ENCODE measurements at places on chromosomes 4 and X. TPM values are rescaled to one million over a fixed set of nuclear protein-coding genes. Genes with fewer than 3 reads are reported as not detected.

The CLRN2 gene
- not detected for total RNA-seq

The UPF3B gene
- 19.4 TPM for total RNA-seq

The CDX4 gene
- not detected for total RNA-seq

The REELD1 gene
- total RNA-seq, result 0.15 TPM

The MAMLD1 gene
- total RNA-seq, result 2.1 TPM

DNA sequence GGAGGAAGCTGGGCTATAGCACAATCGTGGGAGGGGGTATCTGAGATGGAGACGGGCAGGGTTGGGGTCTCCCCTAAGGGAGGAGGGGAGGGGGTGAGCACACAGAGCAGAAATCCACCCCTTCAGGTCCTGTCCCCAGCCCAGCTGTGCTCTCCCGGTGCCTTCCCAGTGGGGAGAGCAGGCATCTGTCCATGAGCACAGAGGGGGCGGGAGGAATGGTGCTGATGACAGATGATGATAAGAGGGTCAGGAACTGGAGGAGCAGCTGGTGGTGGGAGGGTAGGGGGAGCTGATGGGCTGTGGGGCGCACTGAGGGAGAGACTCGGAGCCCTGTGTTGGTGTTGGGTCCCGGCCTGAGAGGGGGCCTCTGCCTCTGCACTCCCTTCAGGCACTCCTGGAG, 8.6 kb downstream of the ATP2B3 start:
- ATAC-seq, result no peak

- no peak for ATAC-seq
Observed at GRCh38 chr4:3599951-3600350, 67.7 kb upstream of the LRPAP1 start.

DNA sequence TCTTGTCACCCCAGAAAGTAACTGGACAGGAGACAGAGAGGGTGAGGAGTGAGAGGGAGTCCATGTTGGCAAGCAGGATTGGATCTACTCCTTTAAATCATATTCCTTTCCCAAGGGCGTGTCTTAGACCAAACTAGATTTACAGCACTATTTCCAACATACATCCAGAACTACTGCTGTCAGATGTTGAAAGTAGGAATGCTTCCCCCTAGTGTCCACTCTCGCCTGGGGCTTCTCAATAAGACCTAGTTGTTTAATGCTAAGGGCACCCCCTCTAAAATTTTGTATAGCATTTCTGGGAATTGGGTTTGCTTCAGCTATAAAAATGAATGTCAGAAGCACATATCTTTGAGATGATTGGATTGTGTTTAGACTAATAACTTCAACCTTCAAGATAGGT, 13.3 kb downstream of the OFD1 start:
- no peak for ATAC-seq

- ATAC-seq, result no peak
Observed at GRCh38 chrX:105313596-105313995, 93.1 kb upstream of the TEX13A start.

DNA sequence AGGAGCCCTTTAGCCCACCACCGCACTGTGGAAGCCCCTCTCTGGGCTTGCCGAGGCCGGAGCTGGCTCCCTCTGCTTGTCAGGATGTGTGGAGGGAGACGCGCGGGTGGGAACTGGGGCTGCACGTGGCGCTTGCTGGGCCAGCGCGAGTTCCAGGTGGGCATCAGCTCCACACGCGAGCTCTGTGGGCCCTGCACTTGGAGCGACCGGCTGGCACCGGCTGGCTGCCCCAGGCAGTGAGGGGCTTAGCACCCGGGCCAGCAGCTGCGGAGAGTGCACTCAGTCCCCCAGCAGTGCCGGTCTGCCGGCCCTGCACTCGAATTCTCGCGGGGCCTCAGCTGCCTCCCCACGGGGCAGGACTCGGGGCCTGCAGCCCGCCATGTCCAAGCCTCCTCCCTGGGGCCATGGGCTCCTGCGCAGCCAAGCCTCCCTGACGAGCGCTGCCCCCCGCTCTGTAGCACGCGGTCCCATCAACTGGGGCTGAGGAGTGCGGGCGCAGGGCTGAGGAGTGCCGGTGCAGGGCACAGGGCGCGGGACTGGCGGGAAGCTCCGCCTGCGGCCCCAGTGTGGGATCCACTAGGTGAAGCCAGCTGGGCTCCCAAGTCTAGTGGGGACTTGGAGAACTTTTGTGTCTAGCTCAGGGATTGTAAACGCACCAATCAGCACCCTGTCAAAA, 93.6 kb downstream of the DTHD1 start:
- ATAC-seq, result no peak

DNA sequence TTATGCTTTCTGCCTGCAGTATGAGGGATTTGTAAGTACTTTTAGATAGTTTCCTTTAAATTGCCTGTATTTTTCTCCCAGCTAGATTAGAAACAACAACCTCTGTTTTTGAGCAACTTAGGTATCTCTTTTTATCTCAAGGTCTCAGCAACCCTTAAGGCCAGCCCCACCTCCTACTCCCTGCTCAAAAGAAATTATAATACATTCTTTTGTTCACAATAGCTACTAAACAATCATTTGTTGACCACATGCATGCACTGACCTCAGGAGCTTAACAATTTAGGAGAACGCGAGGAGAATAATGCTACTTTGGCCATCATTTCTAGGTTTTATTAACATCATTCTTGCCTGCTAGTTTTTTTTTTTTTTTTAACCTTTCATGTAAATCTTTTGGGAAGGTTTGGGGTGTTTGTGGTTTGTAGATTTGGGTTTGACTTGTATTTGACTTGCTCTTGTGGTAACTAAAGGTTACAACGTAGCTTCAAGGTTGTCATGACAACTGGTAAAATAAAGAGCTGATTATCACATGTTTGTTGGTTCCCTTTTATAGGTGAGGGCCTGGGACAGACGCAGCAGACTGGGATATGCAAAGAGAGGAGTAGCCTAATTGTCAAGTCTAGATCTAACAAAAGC, 145.4 kb upstream of the PLAC1 start:
- peak; percentile 31 for ATAC-seq

DNA sequence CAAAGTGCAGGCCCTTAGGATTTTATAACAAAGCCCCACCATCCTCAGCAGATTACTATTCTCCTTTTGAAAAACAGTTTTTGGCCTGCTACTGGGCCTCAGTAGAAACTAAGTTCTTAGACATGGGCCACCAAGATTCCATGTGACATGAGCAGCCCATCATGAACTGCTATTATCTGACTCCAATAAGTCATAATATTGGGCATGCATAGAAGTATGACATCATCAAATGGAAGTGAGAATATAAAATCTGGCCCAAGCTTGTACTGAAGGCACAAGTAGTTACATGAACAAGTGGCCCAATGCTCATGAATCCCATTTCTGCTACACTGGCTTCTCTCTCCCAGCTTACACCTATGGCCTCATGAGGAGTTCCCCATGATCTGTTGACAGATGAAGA, 404.8 kb downstream of the EPHA5 start:
- ATAC-seq, result no peak

GRCh38 chr4:188160406-188160805, 21.2 kb downstream of the TRIML1 start:
- ATAC-seq, result no peak

DNA sequence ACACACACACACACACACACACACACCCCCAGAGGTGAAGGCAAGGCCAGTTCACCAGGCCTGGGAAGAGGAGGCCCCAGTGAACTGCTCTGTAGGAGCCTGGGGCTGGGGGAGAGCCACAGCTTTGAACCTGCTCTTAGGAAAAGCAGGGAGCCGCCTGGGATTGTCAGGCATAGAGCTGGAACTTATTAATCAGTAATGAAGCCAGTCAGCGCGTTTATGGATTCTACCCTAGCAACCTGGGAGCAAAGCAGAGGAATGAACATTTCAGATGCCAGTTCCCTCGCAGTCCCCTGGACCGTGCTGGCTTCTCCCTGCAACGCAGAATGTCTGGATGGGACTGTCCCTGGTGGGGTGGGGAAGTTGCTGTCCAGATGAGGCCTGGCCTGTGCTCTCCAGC, 45.3 kb upstream of the DDX3X start:
- no peak for ATAC-seq

DNA sequence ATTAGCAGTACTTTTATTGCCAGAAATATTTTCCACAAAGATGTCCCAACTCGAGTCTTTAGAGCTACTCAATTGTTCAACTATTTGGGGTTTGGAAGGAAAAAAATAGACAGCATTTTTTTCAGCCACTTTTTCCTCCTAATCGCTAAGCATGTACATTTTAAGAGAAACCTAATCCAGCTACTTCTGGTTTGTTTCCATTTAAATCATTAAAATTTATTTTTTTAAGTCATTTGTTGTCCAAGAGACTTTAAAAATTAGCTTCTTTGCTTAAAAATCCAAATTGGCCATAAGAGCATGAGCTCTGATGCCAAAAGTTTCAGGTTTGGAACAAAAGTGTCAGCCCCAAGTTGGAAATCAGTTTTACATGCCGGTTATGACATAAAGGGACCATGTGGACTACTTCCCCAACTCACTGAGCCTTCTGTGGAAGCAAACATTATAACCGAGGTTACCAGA, 186.3 kb upstream of the INTU start:
- no peak for ATAC-seq

DNA sequence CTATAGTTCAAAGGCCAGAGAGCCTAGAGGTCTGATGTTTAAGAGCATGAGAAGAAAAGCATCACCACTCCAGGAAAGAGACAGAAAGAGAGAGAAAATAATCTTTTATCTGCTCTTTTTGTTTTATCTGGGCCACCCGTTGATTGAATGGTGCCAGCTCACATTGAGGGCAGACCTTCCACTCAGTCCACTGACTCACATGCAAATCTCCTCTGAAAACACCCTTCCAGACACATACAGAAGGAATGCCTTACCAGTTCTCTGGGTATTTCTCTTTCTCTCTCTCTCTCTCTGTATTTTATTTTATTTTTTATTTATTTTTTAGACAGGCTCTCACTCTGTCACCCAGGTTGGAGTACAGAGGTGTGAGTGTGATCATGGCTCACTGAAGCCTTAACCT, 252.5 kb downstream of the DTHD1 start:
- no peak for ATAC-seq
